PC-3 (cell line): ENCODE measurements at places on chromosomes 2 and 18.

GRCh38 chr2:63124850-63125249 is 74.2 kb downstream of the OTX1 start:
- DNase-seq = no peak

- peak; percentile 97 for DNase-seq
Observed at GRCh38 chr2:127615511-127616166, 30.3 kb upstream of the GPR17 start.

- peak; percentile 94 for DNase-seq
Observed at GRCh38 chr2:222837643-222838056, 23.2 kb upstream of the ACSL3 start.

DNA sequence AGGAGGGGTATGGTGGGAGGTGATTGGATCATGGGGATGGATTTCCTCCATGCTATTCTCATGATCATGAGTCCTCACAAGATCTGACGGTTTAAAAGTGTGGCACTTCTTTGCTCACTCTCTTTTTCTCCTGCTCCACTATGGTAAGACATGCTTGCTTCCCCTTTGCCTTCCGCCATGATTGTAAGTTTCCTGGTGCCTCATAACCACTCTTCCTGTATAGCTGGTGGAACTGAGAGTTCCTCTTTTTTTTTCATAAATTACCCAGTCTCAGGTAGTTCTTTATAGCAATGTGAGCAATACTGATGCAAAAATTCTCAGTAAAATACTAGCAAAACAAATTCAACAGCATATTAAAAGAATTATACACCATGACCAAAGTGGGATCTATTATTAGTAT is 728.5 kb upstream of the SLC8A1 start:
- DNase-seq = no peak

DNA sequence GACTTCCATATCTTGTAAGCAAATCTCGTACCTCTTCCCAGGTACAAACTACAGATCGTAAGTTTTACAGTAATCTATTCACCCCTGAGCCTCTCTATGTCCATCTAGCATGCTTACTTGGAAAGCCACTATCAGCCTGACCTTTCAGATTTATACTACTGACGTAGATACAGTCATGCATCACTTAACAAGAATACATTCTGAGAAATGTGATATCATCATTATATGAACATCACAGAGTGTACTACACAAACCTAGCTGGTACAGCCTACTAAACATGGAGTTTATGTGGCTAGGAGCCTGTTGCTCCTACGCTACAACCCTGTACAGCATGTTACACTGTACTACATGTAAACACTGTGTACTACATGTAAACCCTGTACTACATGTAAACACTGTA is 293.2 kb upstream of the ZNF804A start:
- DNase-seq = no peak
